Activated T-helper 2 cell treated with anti-CD3 and anti-CD28 coated beads, Interferon-gamma antibody, Interleukin-2, Interleukin-4, amounts not matched to agents 10 μg/mL and 5 μg/mL and 100 μg/mL, durations not matched to agents 14 hours and 24 hours and 36 hours (primary cell): ENCODE measurements at places on chromosomes 4 and X.

DNA sequence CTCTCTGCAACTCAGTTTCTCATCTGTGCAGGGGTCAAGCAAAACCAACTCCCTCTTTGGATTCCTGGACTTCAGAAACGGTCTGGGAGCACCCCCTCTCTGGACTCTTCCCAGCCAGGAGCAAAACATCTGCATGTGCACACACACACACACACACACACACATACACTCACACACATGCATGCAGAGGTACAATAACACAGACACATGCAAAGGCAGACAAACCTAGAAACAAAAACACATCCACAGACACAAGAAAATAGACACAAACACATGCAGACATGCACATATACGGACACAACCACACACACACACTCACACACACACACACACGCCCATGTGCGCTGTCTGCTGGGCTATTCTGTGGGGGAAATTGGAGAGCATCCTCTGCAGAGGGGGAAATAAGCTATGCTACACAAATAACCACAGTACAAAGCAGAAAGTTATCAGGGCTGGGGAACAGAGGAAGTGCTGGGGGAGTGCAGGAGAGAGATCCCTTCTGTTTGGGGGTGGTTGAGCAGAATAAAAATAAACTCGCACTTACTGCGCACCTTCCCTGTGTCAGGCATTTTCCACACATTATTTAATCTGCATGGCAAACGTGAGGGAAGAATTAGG lies 19.9 kb downstream of the IQSEC2 start:
- DNase-seq: no peak

DNA sequence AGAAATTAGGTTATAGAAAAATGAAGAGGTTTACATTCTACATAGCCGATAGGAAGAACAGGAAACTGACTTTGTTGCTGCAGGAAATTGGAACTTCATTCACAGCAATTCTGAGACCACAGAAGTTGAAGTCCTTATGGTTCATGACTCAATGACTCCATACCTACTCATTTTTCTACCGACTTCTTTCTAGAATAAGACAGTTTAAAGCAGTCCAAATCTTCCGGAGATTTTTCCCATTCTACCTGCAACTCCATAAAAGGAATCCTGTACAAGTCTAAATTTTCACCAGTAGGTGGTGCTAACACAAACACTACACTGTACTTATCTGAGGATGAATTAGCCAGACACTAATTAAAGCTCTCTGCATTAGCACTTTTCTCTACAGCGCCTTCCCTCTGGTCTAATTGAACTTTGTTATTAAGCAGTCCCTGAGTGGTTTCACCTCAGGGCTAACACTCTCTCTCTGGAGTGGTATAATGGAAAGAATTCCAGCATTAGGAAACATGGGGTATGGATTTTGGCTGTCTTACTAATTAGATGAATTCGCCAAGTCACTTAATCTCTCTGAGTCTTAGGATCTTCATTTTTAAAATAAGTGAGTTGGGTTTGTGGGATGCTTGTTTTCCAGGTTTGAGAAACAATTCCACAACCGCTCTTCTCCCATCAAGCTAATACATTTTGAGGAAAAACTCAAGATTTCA lies 167.9 kb downstream of the SMIM20 start:
- no peak for DNase-seq

GRCh38 chrX:105697984-105698781 lies 124.2 kb upstream of the NRK start:
- DNase-seq: no peak

DNA sequence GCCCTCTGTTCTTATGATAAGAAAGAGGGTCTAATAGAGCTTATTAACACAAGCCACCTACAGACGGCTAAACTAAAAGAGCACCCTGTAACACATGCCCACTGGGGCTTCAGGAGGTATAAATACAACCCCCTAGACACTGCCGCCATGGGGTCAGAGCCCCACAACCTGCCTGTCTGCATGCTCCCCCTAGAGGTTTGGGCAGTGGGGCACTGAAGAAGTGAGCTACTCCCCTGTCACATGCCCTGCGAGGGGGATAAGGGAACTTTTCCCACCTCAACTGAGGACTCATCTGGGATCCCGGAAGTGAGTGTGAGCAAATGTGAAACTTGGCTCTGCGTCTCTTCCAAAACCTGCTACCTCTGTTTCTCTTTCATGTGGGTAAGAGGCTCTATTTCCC lies 334.5 kb downstream of the ADAM29 start:
- DNase-seq: no peak

GRCh38 chrX:133985164-133985966 lies at the start of gene GPC3:
TSS of gene GPC3 (minus strand) at chrX:133985594.
- peak; percentile 15 for DNase-seq

DNA sequence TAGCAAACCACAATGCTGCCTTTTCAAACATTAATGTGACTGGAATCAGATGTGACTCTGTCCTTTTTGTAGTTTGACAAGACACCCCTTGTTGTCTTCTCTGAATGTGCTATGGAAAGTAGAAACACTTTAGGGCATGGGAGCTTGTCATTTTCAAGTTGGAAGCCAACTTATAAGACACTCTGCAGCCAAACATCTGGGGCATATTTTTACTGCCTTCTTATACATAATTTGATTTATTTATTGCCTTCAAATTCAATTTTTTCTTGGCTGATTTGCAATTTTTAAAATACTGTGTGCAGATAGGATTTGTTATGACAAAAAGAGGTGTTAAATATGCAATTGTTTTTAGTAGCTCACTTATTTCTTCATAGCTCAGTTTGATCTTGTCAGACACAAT lies 1002.0 kb upstream of the PCDH7 start:
- no peak for DNase-seq

GRCh38 chrX:6131287-6131686 lies 97.4 kb downstream of the NLGN4X start:
- DNase-seq: no peak
